ENCODE measurements at places on chromosomes 1 and 21.

- DNase-seq: no peak
Measured at GRCh38 chr1:107286125-107286524, 145.3 kb downstream of the NTNG1 start.

- DNase-seq: no peak
Measured at GRCh38 chr1:24696041-24696755, 49.0 kb upstream of the CLIC4 start.

DNA sequence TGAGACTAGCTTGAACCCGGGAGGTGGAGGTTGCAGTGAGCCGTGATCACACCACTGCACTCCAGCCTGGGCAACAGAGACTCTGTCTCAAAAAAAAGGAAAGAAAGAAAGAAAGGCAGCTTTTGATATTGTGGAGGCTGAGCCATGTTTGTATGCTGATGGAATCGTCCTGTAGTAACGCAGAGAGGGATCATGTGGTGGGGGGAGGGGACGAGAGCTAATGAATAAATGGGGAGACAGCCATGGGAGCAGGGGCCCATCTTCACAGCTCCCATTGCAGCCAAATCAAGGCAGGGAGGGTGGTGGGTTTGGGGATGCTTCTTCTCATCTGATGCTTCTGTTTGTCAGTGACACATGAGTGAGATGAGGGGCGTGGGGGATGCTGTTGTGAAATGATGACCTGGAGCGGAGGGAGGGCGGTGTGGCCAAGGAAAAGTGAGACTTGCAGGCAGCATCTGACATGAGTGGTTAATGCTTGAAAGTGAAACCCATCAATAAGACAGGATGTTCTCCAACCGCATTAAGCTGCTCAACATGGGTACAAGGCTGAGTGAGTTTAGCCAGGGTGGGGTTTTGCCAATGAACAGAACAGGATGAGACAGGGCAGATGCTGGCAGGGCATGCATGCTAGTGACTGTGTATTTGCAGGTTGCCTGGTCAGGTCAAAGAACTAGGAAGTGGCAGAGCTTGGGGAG lies 16.7 kb downstream of the SPATA21 start:
- no peak for DNase-seq

DNA sequence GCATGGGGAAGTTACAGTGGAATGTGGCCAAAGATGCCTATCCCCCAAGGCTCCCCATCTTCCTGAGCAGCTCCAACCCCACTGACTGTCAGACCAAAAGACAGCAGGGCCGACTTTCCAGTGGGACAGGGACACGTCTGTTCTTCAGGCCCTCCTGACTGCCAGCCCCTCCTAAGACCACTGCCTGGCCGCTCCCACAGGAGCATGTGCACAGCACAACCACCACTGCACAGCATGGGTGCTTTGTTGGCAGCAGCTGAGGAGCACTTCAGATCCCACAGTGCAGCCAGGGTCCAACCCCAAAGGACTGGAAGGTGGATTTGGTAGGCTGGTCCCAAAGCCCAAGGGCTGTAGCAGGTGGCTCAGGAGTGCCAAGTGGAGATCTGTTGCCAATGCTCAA lies 648.3 kb upstream of the BRINP3 start:
- no peak for DNase-seq

- DNase-seq: no peak
Measured at GRCh38 chr1:63276624-63277023, 45.7 kb upstream of the FOXD3 start.

- no peak for DNase-seq
Measured at GRCh38 chr1:25098717-25099116, 133.6 kb downstream of the SYF2 start.

- DNase-seq: no peak
Measured at GRCh38 chr1:71944006-71944405, 338.3 kb downstream of the NEGR1 start.

GRCh38 chr1:57067863-57068262 lies 102.0 kb upstream of the C8B start:
- DNase-seq: no peak

DNA sequence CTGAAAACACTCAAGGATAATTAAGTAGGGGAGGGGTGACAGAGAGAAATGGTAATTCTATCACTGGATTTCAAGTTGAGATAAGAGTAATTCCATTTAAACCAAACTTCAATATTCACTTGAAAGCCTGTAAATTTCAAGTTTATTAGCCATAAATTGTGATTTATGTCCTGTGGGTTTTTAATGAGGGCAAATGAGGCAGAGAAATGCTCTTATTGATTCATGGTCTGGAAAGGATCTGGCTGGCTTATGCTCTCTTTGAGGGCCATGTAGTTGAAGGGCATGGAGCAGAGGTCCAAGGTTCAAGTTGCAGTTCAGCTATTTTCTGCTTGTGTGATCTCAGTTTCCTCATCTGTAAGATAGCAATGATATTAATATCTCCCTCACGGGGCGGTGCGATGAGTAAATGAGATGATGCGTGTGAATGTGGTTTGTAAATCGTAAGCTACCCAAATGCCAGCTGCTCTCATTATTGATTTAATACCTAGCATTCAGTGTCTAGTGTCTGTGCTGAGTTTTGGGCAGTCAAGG lies 12.3 kb downstream of the OLFML3 start:
- no peak for DNase-seq

DNA sequence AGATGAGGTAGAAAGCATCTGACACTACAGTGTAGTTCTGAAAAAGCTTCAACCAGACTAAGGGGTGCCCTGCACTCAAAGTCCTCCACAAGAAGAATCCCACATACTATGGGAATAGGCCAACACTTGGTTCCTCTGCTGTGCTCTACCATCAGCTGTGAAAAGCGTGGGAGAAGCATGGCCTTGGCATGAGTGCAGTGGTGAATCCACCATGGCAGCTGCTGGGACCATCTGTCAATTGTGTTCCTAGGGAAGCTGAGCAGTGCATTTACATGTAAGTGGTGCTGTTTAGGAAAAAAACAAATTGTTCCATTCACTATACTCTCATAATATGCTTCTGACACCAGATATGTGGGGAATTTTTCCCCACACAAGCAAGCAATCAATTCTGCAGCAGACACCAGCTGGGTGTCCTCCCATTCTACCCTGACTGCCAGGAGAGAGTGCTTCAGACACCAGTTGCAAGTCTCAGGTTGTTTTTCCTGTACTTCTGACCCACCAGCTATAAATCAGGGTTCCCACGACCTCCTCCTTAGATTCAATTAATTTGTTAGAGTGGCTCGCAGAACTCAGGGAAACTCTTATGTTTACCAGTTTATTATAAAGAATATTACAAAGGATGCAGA lies 230.8 kb upstream of the CHRM3 start:
- no peak for DNase-seq

DNA sequence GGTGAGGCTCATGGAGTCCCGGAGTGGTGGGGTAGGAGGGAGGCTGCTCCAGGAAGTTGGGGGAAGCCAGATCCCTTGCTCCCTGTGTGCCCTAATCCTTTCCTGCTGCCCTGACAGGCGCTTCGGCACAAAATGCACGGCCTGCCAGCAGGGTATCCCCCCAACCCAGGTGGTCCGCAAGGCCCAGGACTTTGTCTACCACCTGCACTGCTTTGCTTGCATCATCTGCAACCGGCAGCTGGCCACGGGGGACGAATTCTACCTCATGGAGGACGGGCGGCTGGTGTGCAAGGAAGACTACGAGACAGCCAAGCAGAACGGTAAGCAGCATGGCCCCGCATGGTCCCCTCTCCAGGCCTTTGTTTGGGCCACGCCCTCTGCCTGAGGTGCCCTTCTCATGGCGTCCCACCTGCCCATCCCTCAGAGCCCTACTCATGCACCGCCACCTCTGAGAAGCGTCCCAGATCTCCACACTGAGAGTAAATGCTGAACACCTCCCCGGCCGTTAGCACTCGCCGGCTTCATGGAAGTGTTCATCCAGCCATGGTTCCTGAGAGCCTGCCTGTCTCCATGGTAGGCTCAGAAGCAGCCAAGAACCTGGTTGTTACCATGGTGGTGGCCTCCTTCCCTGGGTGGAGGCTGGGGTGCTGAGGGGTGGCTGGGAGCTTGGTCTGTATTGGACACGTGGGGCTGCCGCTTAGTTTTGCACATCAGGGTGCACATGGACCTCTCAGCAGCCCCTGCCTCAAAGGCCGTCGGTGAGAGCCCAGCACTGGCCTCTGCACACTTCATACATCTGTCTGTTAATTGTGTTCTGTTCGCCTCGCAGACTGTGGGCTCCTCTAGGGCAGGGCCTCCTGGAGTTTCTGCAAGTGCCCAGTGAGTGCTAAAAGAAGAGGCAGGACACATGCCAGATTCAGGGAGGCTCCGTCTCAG lies 36.5 kb downstream of the LHX4 start:
- DNase-seq: peak; percentile 53

- DNase-seq: no peak
Measured at GRCh38 chr1:233080286-233080685, 129.9 kb downstream of the NTPCR start.

DNA sequence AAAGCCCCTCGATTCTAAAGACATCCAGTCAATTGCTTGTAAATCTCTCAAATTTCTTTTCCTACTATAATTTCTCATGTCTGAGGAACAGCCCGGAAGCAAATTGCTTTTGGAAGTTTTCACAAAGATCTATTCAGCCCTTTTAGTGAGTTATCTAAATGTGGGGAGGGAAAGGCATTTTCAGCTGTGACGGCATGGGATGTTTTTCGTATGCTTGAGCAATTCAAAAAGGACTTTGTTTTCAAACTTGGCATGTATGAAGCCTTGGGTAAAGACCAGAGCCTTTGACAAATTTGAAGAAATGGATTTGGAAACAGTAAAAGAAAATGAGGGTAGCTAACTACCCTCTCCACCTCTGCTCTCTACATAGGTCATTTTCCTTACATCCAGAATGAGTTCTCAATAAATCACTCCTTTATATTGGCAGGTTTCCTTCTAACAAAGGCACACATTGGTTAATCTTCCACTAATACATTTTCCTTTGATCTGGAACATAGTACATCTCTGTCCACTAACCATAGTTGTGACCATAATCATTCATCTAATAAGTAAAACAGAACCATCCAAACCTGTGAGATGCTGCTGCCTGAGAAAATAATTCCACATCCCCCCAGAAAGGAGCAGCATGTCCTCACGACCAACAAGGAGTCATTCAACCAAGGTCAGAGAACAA lies 66.1 kb upstream of the ADAM30 start:
- DNase-seq: no peak

DNA sequence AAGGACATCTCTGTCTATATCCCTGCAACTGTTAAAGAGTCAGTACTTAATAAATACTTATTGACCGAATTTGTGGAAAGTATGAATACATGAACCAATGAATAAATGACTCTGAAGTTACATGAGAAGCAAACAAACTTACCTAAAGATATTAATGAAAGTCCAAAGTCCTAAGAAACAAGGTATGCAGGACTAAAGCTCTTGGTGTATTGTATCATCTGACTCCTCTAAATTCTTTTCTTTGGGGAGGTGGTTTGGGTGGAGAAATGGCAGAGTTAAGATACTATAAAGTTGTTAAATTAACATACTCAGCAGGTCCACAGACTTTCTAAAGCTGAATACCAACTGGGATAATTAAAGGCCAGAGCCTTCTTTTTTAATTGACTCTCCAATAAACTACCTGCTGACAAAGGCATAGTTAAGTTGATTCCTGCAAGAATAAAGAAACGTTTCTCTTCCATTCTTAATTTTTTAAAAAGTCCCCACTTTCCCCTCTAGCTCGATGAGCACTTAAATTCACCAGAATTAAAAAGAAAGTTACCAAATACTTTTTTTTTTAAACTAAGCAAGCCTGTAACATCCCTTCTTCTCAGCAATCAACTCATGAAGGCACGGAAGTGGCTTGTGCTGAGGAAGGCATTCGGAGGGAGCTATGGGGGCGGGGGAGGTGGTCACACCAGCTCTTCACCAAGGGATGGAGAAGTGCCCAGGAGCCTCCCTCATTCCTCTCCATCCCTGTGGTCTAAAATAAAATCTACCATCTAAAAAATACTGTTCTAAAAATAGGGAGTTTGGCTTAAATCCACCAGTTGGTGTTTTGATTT lies 61.1 kb downstream of the GADD45A start:
- DNase-seq: no peak

DNA sequence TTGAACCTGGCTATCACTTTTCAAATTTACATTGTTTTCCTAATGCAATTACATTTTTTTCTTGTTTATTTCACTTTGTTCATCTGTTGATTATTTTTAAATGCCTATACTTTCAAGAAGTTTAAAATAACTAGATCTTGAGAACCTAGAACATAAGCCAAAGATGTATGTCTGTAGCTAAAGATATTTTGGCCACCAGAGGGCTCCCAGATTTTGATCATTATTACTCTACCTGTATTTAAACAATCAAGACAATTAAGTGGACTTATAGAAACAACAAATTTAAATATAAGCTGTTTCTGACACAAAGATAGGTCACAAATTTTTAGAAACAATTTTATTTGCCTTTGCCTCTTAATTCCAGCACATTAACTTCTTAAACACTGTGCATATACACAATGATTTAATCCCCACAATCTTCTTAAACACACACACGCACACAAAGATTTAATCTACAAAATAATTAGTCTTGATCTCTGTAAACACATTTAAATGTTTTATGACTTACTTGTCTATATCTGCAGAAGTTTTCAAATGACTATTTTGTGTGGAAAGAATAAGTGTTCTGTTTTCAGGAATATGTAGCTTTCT lies 380.0 kb downstream of the DSCAM start:
- DNase-seq: no peak
